ENCODE measurements at places on chromosomes 1 and 21.

- DNase-seq, result no peak
These were observed 82.4 kb downstream of the CAMK2N1 start for GRCh38 chr1:20403423-20404145.

DNA sequence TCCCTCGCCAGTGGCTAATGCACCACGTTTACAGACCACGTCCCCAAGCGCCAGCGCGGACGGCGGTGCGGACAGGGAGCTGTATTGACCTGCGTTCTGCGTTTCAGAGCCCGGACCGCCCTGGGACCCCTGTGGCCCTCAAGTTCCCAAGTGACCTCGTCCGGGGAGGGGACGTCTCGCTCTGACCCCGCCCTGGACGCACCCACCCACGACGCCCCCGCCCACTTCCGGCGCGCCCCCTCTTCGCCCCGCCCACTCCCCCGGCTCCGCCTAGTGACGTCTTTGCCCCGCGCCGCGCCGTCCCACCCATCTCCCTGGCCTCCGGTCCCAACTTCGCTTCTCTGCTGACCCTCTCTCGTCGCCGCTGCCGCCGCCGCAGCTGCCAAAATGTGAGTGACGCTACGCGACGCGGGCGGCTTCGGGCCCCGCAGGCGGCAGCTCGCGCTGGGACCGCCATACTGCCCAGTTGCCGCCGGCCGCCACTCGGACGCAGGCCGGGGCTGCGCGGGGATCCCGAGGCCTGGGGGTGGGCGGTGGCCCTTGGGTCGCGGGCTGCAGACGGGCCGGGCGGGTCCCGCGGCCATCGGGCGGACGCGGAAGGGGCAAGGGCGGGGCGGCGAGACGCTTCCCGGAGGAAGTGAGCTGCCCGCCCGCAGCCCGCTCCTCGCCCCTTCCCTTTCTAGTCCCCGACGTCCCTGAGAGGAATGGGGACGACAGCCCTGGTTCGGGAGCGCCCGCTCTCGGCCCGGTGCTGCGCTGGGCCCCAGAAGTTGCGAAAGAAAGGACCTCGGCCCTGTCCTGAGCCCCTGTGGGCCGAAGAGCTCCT is at the start of gene VAMP3:
TSS of gene VAMP3 (plus strand) at position 300 of the 826 bp plus-strand sequence. CDS start at position 388, 88 bp downstream.
- DNase-seq, result peak; percentile 85

GRCh38 chr1:54007613-54008012 is 10.4 kb downstream of the LDLRAD1 start:
- no peak for DNase-seq

- DNase-seq, result no peak
These were observed 5.2 kb upstream of the IPP start for GRCh38 chr1:45755697-45756096.

- no peak for DNase-seq
These were observed 5.1 kb upstream of the LIN9 start for GRCh38 chr1:226314055-226314454.

DNA sequence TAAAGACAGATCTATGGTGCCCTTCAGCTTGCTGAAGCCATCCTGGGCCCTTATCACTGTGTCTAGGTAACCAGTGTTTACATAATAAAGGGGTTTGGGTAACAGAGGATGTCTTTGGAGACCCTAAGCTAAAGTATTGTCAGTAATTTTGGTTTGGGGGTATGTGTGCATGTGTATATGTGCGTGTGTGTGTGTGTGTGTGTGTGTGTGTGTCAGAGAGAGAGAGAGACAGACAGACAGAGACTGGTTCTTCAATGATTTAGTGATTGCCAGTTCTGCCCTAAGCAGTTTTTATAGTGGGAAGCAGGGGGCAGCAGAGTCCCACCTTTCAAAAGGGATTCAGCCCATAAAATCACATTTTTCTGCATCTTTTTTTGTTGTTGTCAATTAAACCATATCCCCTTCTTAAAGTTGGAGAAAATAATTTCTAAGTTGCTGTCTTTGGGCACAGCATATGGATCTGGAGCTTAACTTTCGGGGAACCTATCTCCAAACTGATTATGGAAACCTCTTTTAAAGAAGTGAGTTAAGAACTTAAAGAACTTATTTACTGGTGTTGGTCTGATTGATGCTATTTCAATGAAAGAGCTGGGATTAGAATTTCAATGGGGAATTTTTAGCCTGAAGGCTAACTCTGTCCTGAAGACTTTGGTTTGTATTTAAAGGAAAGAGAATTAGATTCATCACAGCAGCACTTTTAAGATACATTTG is 51.1 kb downstream of the ZNF326 start:
- peak; percentile 4 for DNase-seq

DNA sequence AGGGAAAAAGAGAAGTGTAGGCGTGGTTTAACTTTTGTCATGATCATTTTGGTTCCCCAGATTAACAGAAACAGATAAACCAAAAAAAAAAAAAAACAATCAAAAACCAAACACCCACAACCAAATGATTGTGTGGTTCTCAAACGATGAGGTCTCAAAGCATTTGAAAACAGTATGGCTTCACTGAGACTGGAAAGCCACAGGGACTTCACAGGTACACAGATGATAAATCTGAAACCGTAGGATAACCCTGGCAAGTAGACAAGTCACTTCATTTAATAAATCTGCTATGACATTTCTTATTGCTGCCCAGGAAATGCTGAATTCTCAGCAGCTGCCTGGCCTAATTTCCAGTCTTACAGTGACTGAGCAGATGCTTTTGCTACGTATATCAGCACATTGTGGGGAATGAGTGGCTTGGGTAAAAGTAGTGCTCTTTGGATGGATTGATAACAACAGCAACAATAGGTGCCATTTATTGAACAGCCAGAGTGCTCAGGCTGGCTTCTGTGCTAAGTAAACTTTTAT is 6.1 kb downstream of the ST6GALNAC3 start:
- DNase-seq, result no peak

DNA sequence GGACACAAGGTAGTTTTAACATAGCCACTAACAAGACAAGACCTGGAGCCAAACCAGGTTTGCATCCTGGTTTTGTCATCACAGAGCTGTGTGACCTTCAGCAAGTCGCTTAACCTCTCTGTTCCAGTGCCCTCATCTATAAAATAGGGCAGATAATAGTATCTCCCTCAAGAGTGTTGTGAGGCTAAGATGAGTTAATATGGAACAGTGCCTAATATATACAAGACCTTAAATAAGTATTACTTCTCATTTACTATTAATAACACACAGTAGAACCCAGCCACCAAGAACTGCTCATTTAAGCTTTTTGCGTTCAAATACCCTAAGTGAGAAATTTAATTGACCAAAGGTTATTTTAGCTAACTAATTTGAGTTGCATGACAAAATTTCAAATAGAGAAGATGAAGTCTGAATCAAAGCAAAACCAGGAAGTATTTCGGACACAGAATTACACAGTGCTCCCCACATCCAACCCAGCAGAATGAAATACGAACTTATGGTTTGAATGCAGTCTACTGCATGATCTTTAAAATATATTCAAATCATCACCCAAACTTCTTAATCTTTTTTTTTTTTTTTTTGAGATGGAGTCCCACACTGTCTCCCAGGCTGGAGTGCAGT is 123.9 kb upstream of the KRTAP19-8 start:
- no peak for DNase-seq

GRCh38 chr1:225866061-225866837 is 15.9 kb downstream of the TMEM63A start:
- DNase-seq, result peak; percentile 80

DNA sequence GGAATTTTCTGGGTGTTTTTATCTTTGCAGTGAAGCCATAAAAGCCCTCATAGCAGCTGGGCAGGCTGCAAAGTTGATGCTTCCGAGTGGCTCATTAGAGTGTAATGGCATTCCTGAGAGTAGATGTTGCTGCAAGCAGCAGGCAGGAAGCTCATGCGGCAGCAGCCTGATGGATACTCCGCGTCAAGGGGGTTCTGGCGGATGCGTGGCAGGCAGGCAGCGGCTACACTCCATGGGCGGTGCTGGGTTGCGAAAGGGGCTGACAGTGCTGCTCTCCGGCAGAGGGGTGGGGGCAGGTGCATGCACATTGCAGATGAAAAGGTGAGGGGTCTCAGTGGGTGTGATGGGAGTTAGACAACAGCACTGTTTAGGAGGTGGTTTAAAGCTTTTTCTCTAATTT is 93.2 kb upstream of the AJAP1 start:
- no peak for DNase-seq

- DNase-seq, result no peak
These were observed 68.4 kb downstream of the POU2F1 start for GRCh38 chr1:167289075-167289442.

GRCh38 chr21:41825216-41825615 is 53.9 kb downstream of the PRDM15 start:
- no peak for DNase-seq

DNA sequence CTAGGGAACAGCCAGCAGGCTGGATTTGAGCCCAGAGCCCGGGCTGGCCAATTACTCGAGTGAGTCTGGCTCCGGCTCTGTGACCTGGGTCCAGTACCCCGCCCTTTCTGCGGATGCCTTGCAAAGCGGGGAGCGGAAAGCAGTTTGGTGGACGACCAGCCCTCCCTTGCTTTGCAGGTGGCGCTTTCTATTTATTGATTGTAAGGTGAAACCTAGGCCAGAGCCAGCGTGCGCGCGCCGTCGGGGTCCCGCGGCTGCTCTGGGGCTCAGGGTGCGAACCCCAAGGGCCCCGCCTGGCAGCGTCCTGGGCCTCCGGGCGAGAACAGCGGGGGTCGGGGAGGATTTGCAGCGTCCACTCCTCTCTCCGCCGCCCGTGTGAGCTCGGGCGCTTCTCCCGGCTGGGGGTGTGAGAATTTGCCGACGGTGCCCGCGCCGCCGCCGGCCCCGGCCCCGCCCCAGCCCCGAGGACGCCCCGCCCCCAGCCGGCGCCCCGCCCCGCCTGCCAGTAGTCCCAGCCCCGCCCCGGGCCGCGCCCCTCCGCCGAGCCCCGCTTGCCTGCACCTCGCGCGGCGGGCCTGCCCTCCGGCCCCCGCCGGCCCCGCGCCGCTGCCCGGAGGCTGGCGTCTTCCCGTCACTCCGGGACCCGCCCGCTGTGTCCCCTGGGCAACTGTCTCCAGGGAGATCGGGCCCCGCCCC is 37.6 kb downstream of the PIK3CD start:
- peak; percentile 77 for DNase-seq

GRCh38 chr1:77342745-77343144 is 60.9 kb downstream of the AK5 start:
- DNase-seq, result no peak

DNA sequence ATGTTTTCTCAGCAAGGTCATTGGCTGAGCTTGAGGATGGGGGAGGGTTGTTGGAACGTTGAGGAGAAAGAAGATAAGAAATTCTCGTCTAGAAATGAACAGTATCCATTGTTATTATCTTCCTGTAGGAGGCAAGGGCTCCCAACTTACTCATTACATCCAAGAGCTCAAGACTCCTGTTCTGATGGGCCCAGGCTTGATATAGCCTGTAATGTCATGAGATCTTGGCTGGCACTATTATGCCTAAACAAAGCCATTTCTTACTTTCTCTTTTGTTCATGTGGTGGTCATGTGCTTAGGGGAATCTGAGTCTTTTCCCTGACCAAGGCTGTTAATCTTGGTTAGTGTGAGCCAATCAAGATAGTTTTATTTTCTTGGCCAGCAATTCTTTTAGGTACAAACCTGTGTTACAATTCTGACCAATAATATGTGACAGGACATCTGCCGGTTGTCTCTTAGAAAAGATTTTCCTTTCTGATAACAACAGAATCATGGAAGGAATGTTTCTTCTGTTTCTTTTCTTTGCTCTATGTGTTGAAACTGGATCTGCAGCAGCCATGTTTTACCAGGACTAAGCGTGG is 15.2 kb upstream of the IGSF3 start:
- DNase-seq, result no peak

GRCh38 chr1:207024202-207025145 is 8.1 kb downstream of the C1orf116 start:
- DNase-seq, result no peak

GRCh38 chr1:229893762-229894444 is 173.1 kb upstream of the GALNT2 start:
- DNase-seq, result no peak

DNA sequence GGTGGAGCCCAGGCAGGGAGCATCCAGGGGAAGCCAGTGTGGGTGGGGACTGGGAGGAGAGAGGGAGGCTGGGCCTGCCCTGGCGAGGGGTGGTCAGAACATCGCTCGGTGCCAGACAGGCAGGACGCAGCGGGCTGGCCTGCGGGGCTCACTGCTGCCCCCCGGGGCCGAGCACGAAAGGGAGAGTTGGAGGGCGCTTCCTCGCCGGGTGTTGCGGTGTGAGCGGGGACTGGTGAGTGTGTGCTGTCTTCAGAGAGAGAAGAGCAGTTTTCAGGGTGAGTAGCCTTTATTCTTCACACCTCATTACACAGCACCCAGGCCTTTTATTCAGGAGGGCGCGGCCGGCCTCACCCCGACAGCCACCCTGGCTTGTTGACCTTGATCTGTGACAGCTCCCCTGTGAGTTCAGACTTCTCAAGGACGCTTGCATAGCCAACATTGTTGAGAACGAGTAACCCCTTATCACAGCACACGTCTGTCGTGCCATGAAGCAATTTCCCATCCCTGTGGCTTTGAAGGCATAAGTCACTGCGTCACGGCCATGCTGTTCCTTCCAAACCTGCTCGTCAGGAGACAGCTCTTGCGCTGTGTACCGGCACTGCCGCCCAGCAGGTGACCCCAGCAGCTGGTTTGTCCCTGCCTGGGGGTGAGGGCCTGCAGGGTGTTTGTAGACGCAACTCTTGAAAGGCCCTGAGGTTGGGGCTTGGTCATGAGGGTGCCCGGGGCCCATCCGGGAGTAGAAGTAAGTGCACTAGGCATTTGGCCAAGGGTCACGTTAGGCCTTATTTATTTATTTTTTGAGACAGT is 54.6 kb downstream of the PRKCZ start:
- DNase-seq, result no peak

GRCh38 chr1:10684221-10684620 is 112.2 kb downstream of the CASZ1 start:
- DNase-seq, result no peak

DNA sequence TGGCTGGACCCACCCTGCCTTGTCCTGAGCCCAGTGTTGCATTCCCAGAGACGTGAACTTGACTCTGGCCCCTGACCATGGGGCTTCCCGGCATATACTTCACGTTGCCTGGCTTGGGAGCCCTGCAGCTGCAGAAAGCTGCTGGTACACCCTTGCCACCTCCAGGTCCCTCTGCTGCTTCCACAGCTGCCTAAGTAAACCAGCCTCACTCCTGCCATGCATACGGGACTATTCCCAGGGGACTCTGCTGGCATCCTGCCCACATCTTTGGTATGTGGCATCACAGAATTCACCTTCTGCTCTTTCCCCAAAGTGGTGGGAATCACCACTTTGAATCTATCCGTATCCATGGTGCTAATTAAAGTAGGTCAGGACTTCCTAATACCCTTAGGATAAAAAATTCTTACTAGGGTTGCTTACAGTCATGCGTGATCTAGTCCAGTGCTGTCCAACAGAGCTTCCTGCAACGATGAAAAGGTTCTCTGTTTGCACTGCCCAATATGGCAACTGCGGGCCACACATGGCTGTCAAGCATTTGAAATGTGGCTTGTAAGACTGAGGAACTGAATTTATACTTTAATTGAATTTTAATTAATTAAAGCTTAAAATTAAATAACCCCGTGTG is 203.0 kb downstream of the GRIK3 start:
- DNase-seq, result no peak

- no peak for DNase-seq
These were observed 33.9 kb downstream of the ZBTB8B start for GRCh38 chr1:32498751-32499150.
